Stimulated activated CD4-positive, alpha-beta T cell treated with anti-CD3 and anti-CD28 coated beads, Interleukin-15, amount 100 ng/mL, for 1 hour (primary cell): ENCODE measurements at places on chromosomes 4 and X.

DNA sequence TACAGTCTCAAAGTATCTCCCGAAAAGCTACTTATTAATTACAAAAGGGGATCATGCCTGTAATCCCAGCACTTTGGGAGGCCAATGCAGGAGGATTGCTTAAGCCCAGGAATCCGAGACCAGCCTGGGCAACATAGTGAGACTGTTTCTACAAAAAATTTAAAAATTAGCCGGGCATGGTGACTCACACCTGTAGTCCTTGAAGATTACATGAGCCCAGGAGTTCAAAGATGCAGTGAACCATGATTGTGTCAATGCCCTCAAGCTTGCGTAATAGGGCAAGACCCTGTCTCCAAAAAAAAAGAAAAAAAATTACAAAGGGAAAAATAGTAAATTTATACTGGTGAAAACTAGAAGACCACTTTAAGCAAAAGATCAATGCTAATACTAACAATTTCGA, 3.3 kb upstream of the PORCN start:
- DNase-seq: no peak

- DNase-seq: no peak
Measured at GRCh38 chr4:77358315-77358928, 201.4 kb downstream of the CCNG2 start.

DNA sequence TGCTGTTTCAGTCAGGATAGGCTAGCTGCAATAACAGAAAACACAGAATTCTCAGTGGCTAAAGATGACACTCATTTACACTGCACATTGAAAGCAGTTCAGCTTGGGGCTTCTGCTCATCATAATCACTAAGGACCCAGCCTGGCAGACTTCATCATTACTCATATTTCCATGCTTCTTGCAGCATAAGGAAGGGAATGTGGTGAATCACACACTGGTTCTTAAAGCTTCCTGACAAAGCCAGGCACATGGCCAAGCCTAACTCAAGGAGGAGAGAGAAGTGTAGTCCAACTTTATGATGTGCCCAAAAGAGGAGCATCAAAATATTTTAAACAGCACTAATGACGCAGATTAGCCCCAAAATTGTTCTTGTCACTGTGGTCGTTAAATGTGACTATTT, 186.5 kb downstream of the BANK1 start:
- DNase-seq: no peak

DNA sequence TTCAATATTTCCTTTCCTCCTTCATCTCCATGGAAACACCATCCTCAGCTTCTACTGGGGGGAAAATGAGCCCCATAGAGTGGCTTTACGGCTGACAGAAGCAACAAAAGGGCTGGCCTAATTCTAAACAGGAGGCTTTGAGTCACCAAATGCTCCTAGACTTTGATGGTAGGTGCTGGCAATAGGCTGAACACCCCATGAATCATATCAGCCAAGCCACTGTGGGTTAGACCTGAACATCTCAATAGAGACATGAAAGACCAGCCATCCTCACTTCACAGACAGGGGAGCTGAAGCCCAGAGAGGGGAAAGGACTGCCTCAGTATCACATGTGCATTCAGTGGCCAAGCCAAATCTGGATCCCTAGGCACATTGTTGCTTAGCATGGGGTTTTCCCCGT, 107.6 kb downstream of the AMER1 start:
- DNase-seq: no peak

DNA sequence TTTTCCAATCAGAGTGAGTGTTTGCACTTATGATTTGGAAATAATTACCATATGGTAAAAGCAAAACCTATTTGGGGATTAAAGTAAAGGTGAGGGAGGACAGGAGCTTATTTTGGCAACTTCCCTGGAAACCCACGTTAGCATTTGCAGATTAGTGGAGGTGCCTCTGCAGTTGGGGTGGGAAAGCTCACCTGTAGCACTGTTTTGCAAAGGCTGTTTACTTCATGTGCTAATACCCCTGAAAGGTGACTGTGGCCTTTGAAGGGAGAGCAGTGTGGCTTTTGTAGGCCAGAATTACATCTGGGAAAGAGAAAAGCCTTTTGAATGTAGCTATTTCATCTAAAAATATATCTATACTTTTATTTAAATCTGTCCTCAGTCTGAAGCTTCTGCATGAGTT, 9.4 kb downstream of the SUPT20HL1 start:
- DNase-seq: no peak

DNA sequence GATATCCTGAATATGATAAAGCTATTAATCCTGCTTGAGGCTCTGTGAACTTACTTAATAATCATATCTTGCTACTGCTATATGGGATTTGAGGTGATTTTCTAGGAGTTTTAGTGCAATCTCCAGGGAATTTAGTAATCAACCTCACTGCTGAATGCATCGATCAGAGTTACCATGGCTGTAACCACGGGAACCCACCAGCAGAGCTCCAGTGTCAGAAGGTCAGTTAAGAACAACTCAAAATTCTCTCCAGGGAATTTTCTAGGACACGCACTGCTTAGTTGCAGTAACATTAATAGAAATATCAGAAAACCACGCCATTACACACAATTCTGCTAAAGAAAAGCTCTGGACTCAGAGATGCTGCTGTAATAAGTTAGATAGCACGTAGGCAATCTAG, 1477.2 kb upstream of the TENM3 start:
- no peak for DNase-seq

- DNase-seq: no peak
Measured at GRCh38 chr4:155161357-155161756, 47.1 kb upstream of the NPY2R start.

- DNase-seq: no peak
Measured at GRCh38 chr4:184911310-184911709, 85.5 kb upstream of the ACSL1 start.

DNA sequence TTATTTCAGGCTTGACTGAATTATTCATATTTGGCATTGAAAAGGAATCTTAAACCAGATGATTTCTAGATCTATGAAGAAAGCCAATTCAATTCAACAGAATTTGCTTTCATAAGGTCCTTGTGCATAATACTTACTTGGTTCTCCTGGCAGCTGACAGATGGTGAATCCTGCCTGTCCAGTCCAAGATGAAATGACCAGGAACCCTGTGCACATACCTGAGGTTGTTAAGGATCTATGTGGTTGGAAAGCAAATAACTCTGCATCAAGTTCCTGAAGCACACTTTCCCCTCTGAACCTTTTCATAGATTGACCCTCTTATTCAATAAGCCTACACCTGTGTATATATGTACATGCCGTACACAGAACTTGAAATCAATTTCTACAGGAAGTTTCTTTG, 562.7 kb downstream of the PPARGC1A start:
- no peak for DNase-seq

- no peak for DNase-seq
Measured at GRCh38 chrX:153921511-153922446, 4.3 kb downstream of the ARHGAP4 start.

DNA sequence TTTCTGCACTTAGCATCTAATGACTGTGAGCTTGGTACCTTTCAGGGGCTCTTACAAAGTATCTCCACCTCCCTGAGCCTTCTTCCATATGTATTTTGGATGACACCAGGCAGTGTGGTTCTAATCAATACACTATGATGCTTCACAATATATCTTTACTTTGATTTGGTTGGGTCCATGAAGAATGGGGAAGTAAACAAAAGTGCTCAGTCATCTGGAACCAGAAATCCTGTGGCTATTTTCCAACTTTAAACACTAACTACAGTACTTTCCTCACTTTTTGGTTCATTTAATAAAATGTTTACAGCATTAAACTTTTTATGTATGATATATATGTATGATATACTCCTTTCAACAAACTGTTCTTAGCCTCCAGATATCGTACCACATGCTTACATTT, 216.4 kb upstream of the AFF2 start:
- DNase-seq: no peak

- DNase-seq: no peak
Measured at GRCh38 chr4:738781-739280, 33.2 kb downstream of the PCGF3 start.

- no peak for DNase-seq
Measured at GRCh38 chr4:82230306-82230705, 143.5 kb downstream of the HNRNPD start.

GRCh38 chrX:65610040-65610439, 57.4 kb upstream of the MSN start:
- no peak for DNase-seq
